ENCODE measurements at places on chromosomes 16 and 17. TPM values are rescaled to one million over a fixed set of nuclear protein-coding genes. Genes with fewer than 3 reads are reported as not detected.

DNA sequence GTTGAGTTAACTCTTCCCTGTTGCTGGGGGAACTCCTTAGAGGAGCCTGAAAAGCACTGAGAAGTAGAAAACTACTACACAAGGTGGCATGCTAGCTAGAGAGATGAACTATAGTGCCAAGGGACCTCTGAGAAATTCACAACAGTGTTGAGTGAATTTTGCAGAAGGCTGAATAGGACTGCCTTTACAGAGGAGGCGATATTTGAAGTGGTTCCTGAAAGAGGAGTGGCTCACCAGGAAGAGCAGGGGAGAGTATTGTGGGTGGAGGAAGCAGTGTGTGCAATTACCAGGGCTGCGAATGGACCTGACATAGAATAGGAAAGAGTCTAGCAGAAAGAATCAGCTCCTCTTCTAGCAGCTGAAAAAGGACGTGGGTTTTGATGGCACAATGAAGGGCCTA, 66.4 kb downstream of the CDK5R1 start:
- no peak for DNase-seq

DNA sequence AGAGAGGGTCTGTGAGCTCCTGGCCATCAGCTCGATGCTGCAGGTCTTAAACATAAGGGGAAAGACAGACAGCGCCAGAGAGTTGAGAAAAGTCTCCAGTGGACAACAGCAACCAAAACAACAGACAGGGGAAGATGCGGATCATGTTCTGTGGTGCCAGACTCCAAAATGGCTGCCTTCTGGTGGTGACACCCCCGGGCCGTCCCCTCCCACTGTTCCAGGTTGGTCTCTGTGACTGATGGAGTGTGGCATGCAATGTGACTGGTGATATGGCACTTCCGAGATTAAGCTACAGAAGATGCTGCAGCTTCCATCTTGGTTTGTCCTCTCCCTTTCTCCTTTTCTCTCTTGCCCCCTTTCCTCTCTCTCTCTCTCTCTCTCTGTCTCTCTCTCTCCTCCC, 40.4 kb upstream of the RBFOX3 start:
- no peak for DNase-seq

GRCh38 chr16:69448470-69449193, 24.2 kb downstream of the CYB5B start:
- no peak for DNase-seq

- no peak for DNase-seq
Measured at GRCh38 chr17:41772218-41772585, 14.3 kb downstream of the JUP start.

- DNase-seq: no peak
Measured at GRCh38 chr17:32222621-32223020, 43.0 kb upstream of the RHBDL3 start.

DNA sequence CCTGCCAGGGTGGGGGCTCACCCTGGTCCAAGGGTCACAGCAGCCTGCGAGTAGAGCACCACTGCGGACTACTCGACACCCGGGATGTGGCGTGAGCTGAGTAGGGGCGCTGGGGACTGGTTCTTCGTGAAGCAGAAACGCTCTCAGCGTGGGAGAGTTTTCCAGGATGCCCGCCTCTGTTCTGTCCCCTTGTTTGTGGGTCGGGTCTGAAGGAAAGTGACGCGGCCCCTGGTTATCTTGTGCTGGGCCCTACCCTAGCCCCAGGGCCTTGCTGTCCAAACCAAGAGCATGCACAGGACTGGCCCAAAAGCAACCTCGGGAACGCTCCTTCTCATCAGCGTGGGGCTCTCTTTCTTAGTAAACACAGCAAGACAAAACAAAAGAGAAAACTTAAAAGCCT, 303.3 kb downstream of the IRF8 start:
- no peak for DNase-seq

DNA sequence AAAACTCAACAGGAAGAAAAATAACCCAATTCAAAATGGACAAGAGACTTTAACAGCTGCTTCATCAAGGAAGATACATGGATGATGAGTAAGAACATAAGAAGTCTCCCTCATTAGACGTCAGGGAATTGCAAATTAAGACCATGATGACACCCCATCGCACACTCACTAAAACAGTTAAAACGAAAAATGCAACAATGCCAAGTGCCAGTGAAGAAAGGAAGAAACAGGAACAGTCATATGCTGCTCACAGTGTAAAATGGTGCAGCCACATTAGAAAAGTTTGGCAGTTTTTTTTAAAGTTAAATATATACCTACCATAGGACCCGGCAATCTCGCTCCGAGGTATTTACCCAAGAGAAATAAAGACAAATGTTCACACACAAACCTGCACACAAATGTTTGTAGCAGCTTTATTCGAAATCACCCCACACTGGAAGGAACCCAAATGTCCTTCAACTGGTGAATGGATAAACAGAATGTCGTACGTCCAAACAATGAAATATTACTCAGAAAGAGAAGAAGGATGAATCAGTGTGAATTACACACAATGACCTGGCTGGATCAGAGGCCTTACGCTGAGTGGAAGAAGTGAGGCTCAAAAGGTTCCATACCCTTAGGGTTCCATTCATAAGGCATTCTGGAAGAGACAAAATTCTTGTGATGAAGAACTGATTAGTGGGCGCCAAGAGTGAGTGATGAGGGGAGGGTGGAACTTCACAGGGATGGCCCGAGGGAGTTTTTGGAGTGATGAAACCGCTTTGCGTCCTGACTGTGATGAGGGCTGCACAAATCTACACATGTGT, 110.3 kb downstream of the C16orf95 start:
- no peak for DNase-seq

Gene RUNDC3A
- 14.6 TPM for polyA plus RNA-seq

Gene CTRL
- polyA plus RNA-seq: 10.3 TPM

Gene KRTAP3-2
- not detected for polyA plus RNA-seq

Gene HBA1
- 77.8 TPM for polyA plus RNA-seq

Gene ALOX12
- 0.30 TPM for polyA plus RNA-seq
